ENCODE measurements at places on chromosomes 13 and 19. TPM values are rescaled to one million over a fixed set of nuclear protein-coding genes. Genes with fewer than 3 reads are reported as not detected.

CERS4 gene
- 86.0 TPM for polyA plus RNA-seq

ZNF226 gene
- polyA plus RNA-seq, result 30.9 TPM

UNC13A gene
- not detected for polyA plus RNA-seq

LILRA2 gene
- not detected for polyA plus RNA-seq

ELAVL3 gene
- 0.18 TPM for polyA plus RNA-seq

SLITRK1 gene
- not detected for polyA plus RNA-seq

LNX2 gene
- 8.8 TPM for polyA plus RNA-seq
